RWPE1 (cell line): ENCODE measurements at places on chromosomes 6 and 20.
A peak's percentile ranks its signal among the peaks of the same experiment; 100 is the strongest.

DNA sequence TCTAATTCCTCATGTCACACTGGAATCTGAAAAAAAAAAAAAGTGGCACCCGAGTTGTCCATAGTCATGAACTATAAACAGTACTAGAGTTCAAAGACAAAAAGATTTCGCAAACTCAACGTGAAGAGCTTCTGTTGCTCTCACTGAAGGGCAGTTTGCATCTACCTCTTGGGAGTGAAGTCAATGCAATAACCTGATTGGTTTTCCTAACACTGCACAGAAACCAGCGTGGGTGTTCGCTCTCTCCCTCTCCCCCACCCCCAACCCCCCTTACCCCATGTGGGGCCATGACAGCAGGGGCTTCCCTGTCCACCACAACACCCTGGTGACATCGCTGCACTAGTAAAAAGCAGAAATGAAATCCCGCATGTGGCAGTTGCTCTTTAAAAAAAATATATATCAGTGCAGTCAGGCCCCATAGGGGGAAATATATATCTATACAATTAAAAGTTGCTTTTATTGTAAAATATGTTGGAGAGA lies 66.9 kb downstream of the GMPR start:
- no peak for DNase-seq

GRCh38 chr6:42846505-42846904 lies 32.9 kb upstream of the RPL7L1 start:
- DNase-seq, result no peak

DNA sequence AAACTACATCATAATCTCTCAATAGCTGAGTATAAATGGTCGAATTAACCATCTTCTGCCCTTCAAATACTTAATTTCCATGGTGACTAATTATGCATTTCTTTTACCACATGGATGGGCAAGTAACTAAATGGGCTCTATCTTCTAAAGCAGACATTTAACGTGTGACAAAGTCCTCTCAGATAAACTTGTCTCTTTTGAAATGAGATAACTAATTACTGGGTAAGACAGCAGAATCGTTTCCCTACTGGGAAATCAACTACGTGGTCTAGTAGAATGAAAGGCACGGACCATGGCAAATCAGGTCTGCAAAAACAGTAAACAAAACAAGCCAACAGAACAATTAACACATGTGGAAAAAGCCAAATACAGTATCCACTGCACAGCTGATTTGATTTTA lies 137.7 kb downstream of the BACH2 start:
- no peak for DNase-seq

GRCh38 chr6:38725414-38726183 lies 10.5 kb downstream of the DNAH8 start:
- DNase-seq, result no peak

- DNase-seq, result peak; percentile 79
These were observed 58.7 kb downstream of the VAPB start for GRCh38 chr20:58447511-58448391.

DNA sequence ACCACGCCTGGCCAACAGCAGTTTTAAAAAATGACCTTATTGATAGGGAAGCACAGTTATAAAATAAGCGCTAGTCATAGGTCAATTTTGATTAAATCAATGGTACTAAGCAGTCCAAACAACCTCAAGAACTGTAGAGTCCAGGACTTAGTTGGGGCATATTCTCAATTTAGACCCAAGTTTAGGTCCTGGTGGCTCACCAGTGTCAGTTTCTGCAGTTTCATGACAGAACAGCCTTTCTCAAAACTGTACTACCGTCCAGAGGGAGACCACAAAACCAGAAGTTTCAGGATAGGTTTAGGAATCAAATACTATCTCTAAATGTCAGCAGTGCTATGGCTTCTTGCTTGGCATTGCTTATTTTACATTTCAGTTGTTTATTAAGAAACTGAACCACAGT lies 39.1 kb downstream of the LHFPL5 start:
- no peak for DNase-seq

DNA sequence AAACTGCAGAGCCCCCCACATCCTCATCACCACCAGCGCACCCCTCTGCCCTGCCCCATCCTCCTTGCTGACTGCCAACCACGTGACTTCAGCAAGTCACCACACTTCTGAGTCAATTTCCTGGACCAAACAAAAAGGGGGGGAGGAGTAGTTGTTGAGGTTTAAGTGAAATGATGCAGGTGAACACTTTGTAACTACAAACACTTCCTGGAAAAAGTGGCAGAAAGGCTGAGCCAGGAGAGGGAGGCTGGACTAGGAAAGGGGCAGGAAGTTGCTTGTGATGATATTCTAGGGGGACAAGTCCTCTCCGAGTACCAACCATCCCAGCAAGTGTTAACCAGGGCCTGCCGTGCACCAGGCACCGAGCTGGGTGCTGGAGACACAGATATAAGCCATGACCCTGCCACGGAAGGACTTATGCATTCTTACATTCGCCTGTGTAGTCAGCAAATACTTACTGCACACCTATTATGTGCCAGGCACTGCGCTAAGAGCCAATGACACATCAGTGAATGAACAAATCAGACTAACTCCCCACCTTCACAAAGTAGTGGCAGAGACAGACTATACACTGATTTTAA lies 67.3 kb downstream of the PREX1 start:
- DNase-seq, result peak; percentile 82

- no peak for DNase-seq
These were observed 212.8 kb upstream of the FUT9 start for GRCh38 chr6:95802978-95803377.

DNA sequence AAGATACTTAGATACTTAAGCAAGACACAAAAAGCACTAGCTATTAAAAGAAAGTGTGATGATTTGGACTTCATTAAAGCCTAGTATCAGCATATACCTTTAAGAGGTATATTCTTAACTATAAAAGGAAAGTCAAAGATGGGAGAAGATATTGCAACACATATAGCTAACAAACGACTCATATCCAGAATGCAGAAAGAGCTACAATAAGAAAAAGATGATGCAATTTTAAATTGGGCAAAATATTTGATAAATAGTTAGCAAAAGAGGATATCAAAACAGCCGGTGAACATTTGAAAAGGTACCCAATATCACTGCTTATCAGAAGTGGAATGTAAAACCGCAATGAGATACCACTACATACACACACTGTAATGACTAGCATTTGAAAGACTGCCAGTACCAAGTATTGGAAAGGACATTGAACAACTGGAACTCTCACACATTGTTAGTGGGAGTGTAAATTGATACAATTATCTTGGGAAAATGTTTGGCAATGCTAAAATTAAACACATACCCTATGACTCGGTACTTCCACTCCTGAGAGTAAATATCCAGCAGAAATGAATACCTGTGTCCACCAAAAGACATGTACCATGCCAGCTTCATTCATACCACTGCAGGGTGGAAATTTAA lies 25.7 kb downstream of the MUC22 start:
- no peak for DNase-seq

DNA sequence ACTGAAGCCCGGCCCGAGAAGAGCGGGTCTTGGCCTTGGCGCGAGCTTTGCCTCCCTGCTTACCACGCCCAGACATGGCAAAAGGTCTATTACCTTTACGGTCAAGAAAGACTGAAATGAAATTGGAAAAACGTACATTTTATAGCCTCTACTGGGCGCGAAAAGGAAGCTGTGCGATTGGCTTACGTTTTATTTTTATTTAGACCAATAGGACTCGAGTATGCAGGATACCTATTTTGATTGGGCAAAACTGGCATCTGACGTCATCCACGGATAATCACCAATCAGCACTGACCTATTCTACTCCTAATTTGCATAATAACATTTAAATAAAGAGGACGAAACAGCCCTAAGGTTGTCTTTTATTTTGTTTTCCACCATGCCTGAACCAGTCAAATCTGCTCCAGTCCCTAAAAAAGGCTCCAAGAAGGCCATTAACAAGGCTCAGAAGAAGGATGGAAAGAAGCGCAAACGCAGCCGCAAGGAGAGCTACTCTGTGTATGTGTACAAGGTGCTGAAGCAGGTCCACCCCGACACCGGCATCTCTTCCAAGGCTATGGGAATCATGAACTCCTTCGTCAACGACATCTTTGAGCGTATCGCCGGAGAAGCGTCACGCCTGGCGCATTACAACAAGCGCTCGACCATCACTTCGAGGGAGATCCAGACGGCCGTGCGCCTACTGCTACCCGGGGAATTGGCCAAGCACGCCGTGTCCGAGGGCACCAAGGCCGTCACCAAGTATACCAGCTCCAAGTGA lies 97.4 kb downstream of the OR2B2 start:
- DNase-seq, result peak; percentile 87

DNA sequence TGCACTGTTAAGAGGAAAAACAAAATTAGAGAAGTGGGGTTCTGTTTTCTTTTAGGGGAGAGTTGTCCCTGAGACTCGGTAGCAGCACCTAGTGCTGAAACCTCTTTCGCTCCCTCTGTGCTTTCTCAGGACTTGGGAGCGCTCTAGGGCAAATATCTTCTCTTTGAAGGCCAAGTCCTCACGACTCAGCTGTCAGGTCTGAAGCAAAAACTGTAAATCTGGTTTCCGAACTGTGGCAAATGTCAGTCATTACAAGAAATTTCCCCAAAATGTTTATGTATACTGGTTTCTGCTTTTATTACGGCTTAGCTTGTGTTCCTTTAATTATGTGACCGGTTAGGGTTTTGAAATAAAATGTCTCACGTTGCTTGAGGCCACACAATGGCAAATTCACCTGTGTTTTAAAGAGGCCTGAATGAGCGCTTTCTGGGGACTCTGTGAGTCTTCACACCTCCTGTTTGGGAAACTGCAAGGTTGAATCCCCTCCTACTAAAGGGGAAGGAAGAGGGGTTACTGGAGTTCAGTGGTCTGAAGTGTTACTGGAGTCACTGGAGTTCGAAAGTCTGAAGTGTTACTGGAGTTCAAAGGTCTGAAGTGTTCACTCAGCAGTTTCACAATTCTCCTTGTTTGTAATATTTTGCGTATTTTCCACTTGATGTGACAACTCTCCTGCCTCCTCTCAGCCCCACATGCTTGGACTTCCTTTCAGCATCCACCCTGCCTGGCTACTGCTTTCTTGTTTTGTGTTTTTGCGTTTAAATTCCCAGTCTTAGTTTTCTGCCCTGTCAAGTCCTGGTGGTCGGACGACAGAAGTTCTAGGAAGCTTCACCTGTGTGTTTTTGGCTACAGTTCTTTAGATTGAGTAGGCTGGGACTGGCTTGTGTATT lies 1.6 kb downstream of the SMPDL3A start:
- peak; percentile 4 for DNase-seq

GRCh38 chr6:41471064-41471895 lies 74.9 kb upstream of the FOXP4 start:
- no peak for DNase-seq

- no peak for DNase-seq
These were observed 26.6 kb upstream of the SUMO4 start for GRCh38 chr6:149373511-149373910.

- DNase-seq, result no peak
These were observed 75.6 kb downstream of the CNBD2 start for GRCh38 chr20:36043892-36044515.

- peak; percentile 38 for DNase-seq
These were observed 61.6 kb upstream of the SNX9 start for GRCh38 chr6:157761331-157761921.

DNA sequence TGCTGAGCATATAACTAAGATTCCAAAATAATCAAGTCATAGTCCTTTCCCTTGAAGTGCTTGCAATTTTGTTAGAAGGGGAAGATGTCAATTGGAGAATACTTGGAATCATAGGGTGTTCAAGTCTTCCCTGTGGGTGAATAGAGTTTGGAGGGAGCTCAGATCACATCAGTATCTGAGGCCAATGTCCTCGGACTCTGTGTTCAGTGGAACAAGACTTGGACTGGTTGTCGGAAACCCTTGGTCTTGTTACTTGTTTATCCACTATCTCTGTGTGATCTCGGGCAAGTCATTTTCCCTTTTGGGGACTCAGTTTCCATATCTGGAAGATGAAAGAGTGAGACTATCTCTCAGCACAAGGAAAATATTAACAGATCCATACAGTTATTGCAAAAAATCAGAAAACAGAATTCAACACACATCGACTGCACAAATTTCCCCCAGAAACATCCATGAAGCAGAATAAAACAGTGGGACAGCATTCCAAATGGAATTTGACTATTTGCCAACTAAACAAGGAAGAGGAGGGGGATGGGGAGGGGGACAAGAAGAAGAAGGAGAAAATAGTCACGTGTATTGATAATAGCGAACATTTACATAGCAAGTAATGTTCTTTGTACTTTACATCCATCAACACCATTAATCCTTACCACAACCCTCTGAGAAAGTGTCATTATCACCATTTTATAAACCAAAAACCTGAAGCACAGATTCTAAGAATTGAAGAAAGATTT lies 3.9 kb upstream of the EDEM2 start:
- DNase-seq, result no peak

- no peak for DNase-seq
These were observed 26.9 kb downstream of the CDH26 start for GRCh38 chr20:59985164-59985563.

DNA sequence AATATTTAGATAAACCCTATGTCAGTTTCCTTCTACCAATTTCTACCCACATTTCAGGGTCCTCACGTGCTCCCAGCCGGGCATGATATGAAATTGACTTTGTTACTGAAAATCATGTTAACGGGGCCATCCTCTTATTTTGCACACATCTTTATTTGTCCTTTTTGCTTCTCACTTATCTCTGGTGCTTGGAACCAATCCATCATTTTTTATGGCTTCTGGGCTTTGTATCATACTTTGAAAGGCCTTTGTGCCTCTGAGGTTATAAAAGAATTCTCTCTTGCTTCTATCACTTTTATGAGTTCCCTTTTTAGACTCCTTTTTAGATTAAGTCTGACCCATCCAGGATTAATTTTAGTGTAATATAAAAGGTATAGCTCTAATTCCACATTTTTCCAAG lies 117.1 kb upstream of the PRND start:
- no peak for DNase-seq

DNA sequence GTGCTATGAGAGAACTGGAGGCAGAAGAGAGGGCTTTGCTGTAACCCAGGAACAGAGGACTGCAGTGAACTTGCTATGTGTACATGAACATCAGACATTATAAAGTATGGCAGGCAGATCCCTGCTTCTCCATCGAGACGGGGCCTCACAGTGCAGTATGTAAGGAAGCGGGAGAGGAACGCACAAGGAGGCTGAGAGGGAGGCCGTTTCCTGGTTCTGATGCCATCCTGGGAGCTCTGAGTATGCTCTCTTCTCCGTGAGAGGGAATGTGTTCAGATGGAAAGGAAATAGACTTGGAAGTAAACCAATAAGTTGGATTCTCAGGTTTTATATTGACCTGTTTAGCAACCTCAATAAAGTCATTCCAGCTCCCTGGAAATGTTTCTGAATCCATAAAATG lies 101.8 kb downstream of the ALDH8A1 start:
- no peak for DNase-seq

GRCh38 chr6:138468320-138469015 lies 30.8 kb downstream of the NHSL1 start:
- DNase-seq, result peak; percentile 30

DNA sequence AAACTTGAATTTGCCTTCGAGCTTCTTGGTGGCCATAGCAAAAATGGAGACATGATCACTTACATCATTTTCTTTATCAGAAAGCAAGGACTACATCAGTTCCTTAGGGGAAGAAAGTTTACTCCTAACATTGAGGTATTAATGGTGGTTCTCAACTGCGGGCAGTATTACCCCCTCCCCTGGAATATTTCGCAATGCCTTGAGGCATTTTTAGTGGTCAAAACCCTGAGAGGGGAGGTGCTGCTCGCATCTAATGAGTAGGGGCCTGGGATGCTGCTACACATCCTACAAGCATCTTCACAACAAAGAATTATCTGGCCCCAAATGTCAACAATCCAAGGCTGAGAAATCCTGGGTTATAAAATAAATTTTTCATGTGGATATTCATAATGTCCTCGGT lies 222.2 kb upstream of the TSHZ2 start:
- no peak for DNase-seq
